Head of caudate nucleus (tissue), 42 donors: ENCODE measurements at places on chromosomes 11 and 22.

GRCh38 chr11:130478204-130478701 is 29.8 kb downstream of the ADAMTS15 start:
- DNase-seq, result no peak

DNA sequence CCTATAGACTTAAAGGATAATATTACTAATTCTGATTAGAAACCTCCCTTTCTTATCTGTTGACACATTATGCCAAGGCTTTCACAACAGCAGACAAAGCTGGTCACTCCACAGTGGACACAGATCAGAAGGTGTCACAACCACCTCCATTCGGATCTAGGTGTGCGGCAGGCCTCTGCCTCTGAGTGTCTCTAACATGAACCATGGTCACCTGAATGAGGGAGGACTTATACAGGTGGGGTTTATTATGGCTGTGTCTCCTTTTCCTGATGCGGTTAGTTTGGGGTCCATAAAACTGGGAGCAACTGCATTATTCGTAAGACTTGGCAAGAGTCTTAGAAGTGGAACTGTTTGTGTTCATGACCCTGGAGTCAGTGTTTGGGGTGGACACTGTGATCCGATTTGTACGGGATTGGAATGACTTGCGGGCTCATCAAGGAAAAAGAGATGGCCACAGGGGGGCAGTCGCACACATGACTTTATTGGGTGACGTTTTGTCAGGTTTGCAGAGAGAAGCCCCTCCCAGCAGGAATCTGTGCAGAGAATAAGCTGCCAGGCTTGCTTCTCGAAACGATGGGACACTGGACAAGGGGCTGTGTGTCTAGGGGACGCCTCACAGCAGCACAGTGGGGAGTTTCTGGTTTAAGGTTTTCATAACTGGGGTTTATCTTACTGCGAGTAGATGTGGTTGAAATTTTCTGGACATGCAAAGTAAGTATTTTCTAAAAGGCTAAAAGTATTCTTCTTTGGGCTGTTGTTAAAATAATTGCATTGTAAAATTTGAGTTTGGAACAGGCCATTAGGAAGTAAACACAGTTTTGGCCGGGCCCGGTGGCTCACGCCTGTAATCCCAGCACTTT is 90.6 kb downstream of the GAB4 start:
- DNase-seq, result peak; percentile 80

GRCh38 chr11:80980227-80980626 is 1539.4 kb upstream of the TENM4 start:
- no peak for DNase-seq

GRCh38 chr22:38919631-38920190 is 37.7 kb upstream of the APOBEC3A start:
- DNase-seq, result no peak
